ENCODE measurements at places on chromosomes 6 and 20. TPM values are rescaled to one million over a fixed set of nuclear protein-coding genes. Genes with fewer than 3 reads are reported as not detected.

DNA sequence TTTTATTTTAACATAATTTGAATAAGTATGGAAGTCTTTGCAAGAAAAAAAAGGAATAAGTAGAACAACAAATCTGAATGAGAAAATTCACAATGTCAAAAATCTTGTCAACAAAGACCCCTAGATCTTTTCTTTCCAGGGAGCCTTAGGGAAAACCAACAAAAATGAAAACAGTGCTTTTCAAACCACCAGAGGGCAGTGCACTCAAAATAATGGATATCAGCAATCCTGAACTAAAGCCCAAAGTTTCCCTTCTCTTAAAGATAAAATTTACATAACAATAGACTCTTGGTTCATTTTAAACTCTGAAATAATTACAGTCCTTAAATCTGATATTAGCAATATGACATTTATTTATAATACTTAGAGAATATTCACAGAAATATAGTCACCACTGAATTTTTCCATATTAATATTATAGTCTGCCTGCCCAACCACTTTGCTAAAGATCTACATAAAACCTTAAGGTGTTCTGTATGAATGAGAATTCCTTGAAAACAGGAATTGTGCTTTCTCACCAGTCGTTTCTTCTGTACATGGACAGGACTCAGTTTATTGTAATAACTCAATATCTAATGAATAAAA lies 105.3 kb upstream of the BMP5 start:
- H3K4me1 ChIP-seq = no peaks in the 10 kb centered on the region
- H3K27me3 ChIP-seq = no peaks in the 10 kb centered on the region
- no peak overlapping the region for H3K4me3 ChIP-seq
- no peak for DNase-seq
- H3K36me3 ChIP-seq = no peaks in the 10 kb centered on the region

GRCh38 chr6:108587258-108588059 lies 26.7 kb downstream of the FOXO3 start:
- H3K4me1 ChIP-seq = peaks cover 96% of the 10 kb centered on the region
- DNase-seq = no peak
- no peaks in the 10 kb centered on the region for H3K36me3 ChIP-seq

CITED2 gene
- total RNA-seq = 275 TPM

CST4 gene
- total RNA-seq = not detected

DNA sequence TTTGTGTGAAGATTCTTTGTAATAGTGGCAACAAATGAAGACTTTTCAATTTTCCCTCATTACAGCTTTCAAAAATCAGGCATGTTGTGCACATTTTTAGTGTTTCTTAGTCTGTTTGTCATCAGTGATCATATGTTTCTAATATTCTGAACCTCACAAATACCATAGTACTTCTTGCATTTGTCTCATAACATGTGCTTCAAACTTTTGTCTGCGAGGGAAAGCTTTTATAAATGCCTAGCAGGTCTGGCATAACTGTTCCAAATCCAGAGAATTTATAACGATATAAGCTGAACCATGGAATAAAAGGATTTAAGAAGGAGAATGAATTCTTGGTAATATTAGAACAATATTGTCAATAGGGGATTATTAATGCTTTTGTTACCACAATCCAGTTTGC lies 670.2 kb downstream of the RFPL4B start:
- H3K36me3 ChIP-seq = no peaks in the 10 kb centered on the region
- no peak overlapping the region for H3K27ac ChIP-seq
- H3K27me3 ChIP-seq = no peaks in the 10 kb centered on the region
- H3K4me3 ChIP-seq = no peak overlapping the region
- DNase-seq = no peak

DNA sequence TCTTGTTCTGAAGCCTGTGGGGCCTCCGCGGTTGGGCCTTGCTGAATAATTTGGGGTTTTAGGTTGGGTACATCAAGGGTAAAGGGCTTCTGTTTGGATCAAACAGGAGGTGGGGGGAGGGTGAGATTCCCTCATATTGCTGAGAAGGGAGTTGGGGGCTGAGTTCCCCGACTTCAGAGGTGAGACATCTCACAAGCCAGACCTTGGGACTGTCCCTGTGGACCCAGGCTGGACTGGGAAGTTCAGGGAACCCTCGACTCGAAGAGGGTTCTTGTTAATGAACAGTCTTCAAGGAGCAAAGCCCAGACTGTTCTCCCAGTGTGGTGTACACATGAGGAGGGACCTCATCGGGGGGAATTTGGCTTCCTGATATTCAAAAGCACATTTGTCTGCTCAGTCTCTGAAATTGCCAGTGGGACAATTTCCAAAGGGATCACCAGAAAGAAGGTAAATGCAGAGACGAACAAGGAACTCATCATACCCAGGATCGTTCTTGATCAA lies 118.5 kb downstream of the SYCP2 start:
- H3K36me3 ChIP-seq = no peaks in the 10 kb centered on the region
- H3K27ac ChIP-seq = no peak overlapping the region
- no peaks in the 10 kb centered on the region for H3K4me1 ChIP-seq
- DNase-seq = no peak

GMNN gene
- 11.1 TPM for total RNA-seq

GHRH gene
- not detected for total RNA-seq

- no peaks in the 10 kb centered on the region for H3K27me3 ChIP-seq
- H3K4me1 ChIP-seq = no peaks in the 10 kb centered on the region
- no peak overlapping the region for H3K4me3 ChIP-seq
- H3K27ac ChIP-seq = no peak overlapping the region
Measured at GRCh38 chr6:56072856-56073255, 174.5 kb downstream of the COL21A1 start.

DNA sequence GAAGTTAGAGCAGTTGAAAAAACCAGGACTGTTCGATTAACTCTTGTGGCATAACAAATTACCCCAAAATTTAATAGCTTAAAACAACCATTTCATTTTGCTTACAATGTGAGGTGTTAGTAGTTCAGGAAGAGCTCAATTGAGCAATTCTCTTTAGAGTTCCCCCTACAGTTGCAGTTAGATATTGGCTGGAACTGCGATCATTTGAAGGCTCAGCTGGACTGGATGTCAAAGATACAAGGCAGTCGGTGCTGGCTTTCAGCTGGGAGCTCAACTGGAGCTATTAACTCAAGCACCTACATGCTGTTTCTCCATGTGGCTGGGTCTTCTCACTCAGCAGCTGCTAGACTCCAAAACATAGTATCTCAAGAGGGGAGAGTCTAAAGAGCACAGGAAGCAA lies 96.0 kb upstream of the LOC128125822 start:
- DNase-seq = no peak
- no peak overlapping the region for H3K4me3 ChIP-seq
- no peak overlapping the region for H3K27ac ChIP-seq
- H3K27me3 ChIP-seq = no peaks in the 10 kb centered on the region
- no peaks in the 10 kb centered on the region for H3K36me3 ChIP-seq

POM121L2 gene
- total RNA-seq = not detected

DNA sequence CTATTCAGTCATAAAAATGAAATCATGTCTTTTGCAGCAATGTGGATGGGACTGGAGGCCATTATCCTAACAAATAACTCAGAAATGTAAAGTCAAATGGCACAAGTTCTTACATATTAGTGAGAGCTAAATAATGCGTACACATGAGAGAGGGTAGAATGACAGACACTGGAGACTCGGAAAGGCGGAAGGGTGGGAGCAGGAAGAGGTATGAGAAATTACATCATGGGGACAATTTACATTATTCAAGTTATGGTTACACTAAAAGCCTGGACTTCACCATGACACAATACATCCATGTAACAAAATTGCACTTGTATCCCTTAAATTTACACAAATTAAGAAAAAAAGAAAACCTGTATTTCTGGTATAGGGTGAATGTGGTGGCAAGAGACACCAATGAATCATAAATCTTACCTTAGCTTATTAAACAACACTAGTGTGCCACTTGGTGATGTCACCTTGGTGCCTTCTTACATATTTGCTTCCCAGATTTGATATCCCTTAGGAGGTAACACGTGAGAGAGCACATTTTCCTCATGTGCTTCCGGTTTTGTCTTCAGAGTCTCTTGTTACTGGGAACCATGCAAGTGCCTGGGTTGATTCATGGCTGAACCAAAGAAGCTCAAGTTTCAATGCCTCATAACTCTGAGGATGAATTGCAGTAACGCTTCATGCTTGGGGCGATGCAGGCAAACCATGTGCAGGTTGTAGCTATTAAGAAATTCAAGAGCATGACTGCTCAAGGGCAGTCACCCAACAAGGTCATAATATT lies 84.6 kb downstream of the DCDC2 start:
- H3K27ac ChIP-seq = no peak overlapping the region
- no peaks in the 10 kb centered on the region for H3K36me3 ChIP-seq
- H3K27me3 ChIP-seq = no peaks in the 10 kb centered on the region

- H3K27me3 ChIP-seq = no peaks in the 10 kb centered on the region
- peak overlapping the region; percentile 92 for H3K27ac ChIP-seq
- peak overlapping the region; percentile 61 for H3K4me3 ChIP-seq
- peak; percentile 86 for DNase-seq
- H3K4me1 ChIP-seq = peaks cover 42% of the 10 kb centered on the region
Measured at GRCh38 chr6:166627875-166628801, 1.1 kb upstream of the RPS6KA2 start.

- H3K36me3 ChIP-seq = peaks cover 47% of the 10 kb centered on the region
- no peak overlapping the region for H3K27ac ChIP-seq
- no peaks in the 10 kb centered on the region for H3K27me3 ChIP-seq
Measured at GRCh38 chr20:36175475-36175995, 21.0 kb downstream of the EPB41L1 start.

GRCh38 chr6:137836788-137837187 lies 30.3 kb upstream of the TNFAIP3 start:
- no peak overlapping the region for H3K27ac ChIP-seq
- no peaks in the 10 kb centered on the region for H3K4me1 ChIP-seq
- DNase-seq = no peak
- H3K36me3 ChIP-seq = no peaks in the 10 kb centered on the region
- H3K4me3 ChIP-seq = no peak overlapping the region

TRIM15 gene
- not detected for total RNA-seq

UNC5CL gene
- 1.1 TPM for total RNA-seq

DNA sequence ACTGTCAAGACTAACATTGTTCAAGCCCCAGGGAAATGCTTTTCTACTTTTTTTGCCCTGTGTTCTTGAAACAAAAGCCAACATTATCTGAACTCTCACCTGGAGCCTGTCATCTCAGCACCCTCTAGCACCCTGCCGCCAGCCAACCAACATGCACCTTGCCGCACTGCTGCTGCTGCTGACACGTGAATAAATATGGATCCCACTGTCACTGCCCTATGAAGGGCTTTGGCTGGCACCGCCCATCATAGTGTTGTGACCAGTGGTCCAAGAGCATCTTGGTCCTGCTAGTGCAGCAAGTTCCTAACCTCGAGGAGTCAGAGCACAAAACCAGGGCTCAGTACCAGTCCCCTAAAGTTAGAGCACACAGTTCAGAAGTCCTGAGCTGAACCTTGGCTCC lies 41.6 kb downstream of the CENPW start:
- H3K4me3 ChIP-seq = no peak overlapping the region
- no peaks in the 10 kb centered on the region for H3K36me3 ChIP-seq
- H3K27ac ChIP-seq = no peak overlapping the region
- H3K27me3 ChIP-seq = no peaks in the 10 kb centered on the region

IMPG1 gene
- not detected for total RNA-seq

GRCh38 chr6:47701363-47701762 lies 3.0 kb downstream of the ADGRF4 start:
- no peaks in the 10 kb centered on the region for H3K27me3 ChIP-seq
- H3K4me3 ChIP-seq = no peak overlapping the region
- H3K4me1 ChIP-seq = no peaks in the 10 kb centered on the region
- DNase-seq = no peak

SLC22A3 gene
- 37.7 TPM for total RNA-seq

DNA sequence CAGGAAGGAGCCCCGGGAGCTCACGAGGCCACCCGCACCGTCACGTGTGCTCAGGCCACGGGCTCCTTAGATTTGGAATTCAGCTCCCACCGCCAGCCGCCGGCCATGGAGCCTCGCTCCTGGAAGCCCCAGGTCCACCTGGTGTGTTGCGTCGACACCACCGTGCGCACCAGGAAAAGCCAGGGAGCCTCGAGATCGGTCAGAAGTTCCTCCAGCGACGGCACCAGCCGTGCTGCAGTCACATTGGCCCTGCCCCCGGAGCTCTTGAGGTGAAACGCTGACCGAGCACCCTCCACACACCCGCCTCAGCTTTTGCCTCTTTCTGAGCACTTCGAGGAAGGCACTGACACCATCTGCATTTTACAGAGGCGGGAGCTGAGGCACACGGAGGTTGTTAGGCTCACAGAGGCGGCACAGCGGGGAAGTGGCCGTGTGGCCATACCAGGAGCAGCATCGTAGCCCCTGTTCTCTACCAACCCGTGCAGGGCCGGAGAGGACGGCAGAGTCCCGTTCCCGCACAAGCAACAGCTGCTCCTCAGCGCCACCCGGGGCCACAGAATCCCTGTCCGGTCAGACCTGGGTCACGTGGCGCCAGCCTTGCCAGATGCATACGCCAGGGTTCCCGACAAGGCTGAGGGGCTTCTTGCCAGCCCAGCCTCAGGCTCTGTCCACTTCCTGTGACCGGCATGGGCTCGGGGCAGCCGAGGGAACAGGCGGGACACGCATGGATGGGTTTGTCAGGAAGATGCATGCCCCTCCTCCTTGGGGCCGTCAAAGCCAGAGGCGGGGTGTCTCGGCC lies 7.6 kb downstream of the NKAIN4 start:
- H3K27me3 ChIP-seq = peaks cover 51% of the 10 kb centered on the region
- H3K4me1 ChIP-seq = no peaks in the 10 kb centered on the region
- H3K36me3 ChIP-seq = no peaks in the 10 kb centered on the region

SLC35F1 gene
- total RNA-seq = 0.30 TPM

ARHGAP18 gene
- 57.9 TPM for total RNA-seq

- H3K27me3 ChIP-seq = no peaks in the 10 kb centered on the region
- no peak overlapping the region for H3K27ac ChIP-seq
- H3K4me1 ChIP-seq = no peaks in the 10 kb centered on the region
- DNase-seq = no peak
Measured at GRCh38 chr6:109739686-109740085, 48.6 kb downstream of the FIG4 start.

CAP2 gene
- total RNA-seq = 4.7 TPM

VSX1 gene
- total RNA-seq = not detected

EYS gene
- not detected for total RNA-seq

DNA sequence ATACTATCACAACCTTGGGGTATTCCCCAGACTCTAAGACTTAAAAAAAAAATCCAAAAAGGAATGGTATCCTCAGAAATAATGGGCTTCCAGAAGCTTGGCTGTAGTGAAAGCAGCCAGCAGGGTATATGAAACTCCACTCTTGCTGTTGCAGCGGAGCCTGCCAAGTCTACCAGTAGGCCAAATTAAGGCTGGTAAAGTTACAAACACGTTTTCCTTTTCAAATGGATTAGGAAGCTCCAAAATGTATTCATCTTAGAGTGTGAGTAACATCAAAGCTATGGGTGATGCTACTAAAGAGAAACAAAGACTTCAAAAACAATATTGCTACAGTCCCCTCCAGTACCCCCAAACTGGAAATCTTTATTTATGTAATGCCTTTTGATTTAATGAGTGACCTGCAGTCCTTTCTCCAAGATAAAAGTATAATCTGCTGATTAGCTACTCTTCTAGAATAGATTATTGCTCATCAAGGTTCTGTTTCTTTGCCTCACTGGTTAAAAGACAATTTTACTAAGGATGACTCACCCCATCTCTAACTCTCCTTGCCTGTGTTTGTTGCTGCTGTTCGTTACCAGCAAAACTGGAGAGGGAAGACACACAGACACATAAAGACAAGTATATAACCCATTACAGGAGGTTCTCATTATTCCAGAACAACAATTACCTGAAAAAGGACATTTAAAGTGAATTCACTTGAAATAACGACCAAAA lies 84.9 kb downstream of the BTBD9 start:
- DNase-seq = no peak
- H3K4me1 ChIP-seq = no peaks in the 10 kb centered on the region
- no peak overlapping the region for H3K4me3 ChIP-seq
- H3K27ac ChIP-seq = no peak overlapping the region

Data from lower lobe of right lung (tissue), 2 donors.